ENCODE measurements at places on chromosomes 7 and 10.

DNA sequence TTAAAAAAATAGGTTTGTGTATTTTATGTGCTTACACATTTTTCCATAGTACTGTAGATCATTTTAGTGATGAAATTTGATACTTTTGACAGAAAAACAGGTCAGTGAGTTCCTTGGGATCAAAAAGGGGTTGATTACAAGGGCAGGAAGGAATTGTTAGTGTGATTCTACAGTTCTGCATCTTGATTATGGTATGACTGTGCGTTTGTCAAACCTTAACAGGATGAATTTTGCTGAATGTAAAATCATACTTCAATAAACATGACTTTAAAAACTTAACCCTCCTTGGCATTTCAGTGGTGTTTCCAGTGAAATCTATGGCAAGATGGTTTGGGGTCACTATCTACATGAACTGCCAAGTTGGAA lies 35.6 kb upstream of the TOMM7 start:
- DNase-seq = no peak

DNA sequence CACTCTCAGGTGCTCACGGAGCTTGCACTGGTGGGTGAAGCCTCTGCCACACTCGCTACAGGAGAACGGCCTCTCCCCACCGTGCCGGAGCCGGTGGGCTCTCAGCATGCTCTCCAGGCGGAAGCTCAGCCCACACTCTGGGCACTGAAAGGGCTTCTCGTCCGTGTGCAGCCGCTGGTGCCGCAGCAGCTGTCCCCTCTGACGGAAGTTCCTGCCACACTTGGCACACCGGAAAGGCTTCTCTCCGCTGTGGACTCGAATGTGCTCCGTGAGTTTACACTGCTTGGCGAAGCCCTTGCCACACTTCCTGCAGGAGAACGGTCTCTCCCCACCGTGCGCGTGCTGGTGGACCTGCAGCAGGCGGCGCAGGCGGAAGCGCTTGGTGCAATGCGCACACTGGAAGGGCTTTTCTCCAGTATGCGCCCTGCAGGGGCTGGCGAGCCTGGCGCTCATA lies 19.3 kb downstream of the ZNF786 start:
- no peak for DNase-seq

- no peak for DNase-seq
Observed at GRCh38 chr10:22682237-22683139, 31.9 kb downstream of the PIP4K2A start.

DNA sequence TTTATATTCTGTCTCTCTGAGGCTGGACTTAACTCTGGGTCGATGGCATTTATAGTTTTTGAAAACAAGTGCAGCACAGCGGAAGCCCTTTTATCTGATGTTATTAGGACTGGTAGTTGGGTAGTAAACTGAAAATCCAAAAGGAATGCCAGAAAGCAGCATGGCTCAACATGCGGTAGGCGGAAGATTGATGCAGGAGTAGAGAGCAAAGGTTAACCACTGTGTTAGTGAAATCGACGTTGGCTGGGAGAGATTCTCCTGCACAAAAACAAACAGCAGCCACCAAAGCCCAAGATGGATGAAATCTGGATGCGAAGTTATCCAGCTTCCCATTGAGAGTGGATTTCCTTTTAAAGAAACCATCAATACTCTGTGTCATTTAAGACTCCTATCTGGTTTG lies 54.5 kb upstream of the EMX2 start:
- DNase-seq = no peak
